DMS79 (cell line): ENCODE measurements at places on chromosomes 4 and X.

DNA sequence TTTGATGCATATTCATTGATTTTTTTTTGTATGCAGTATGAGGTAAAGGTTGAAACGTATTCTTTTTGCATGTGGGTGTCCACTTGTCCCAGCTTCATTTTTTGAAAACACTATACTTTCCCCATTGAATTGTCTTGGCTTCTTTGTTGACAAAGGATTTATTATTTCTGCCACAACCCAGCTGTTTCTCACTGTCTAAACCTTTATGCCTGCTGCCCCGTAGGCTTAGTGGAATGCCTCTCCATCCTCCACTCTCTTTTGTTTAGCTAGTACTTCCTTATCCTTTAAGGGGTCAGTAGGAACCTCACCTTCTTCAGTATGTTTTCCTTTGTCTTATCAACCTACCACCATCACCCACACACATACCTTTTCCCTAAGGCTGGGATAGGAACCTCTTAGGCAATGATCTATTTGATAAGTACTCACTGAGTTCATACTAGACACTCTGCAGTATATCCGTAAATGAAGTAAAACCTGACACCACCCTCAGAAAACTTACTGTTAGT, 8.5 kb downstream of the FMR1 start:
- DNase-seq: no peak

DNA sequence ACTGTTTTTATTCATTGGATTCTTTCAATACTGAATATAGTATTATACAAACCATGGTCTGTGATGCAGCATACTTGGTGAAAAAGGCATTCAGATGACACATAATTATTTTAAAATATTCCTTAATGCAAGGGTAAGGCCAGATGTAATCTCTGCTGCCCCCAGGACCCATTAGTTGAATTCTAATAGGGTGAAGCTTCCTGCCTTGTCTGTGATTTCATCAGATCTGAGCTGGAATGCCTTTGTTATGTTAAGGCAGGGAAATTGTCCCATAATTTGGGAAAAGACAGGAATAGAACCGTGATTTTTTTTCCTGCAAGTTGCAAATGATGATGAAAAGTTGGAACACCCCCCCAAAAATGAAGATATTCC, 26.1 kb downstream of the ZRSR2 start:
- no peak for DNase-seq

DNA sequence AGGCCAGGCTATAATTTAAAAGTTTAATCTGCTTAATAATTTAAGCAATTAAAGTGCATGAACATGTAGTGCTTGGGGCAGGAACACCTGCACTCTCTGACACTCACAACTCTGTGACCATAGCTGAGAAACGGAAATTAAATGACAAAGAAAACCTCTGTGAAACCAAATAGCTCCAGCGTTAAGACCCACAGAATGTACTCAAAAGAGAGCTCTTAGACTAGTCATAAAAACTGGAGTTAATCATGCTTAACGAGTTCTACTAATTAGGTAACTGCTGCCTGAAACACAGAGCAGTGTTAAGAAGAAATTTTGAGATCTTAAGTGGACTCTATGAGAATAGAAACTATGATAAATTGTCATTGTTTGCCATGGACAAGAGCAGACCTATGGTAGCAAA, 174.4 kb upstream of the SPIN4 start:
- DNase-seq: no peak

- DNase-seq: no peak
Measured at GRCh38 chr4:53315300-53315699, 50.6 kb downstream of the SCFD2 start.

GRCh38 chr4:9703391-9703790, 78.0 kb upstream of the DRD5 start:
- no peak for DNase-seq

- no peak for DNase-seq
Measured at GRCh38 chrX:75957107-75957610, 172.1 kb upstream of the MAGEE2 start.

DNA sequence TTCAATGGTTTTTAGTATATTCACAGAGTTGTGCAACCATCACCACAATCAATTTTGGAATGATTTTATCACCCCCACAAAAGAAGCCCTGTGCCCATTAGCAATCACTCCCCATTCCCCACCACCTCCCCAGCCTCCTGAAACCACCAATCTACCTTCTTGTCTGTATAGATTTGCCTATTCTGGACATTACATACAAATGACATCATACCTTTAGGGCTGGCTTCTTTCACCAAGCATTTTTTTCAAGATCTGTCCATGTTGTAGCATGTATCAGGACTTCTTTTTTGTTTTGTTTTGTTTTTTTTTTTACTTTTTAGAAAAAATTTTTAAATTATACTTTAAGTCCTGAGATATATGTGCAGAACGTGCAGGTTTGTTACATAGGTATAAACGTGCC, 108.1 kb downstream of the RTL9 start:
- DNase-seq: no peak

DNA sequence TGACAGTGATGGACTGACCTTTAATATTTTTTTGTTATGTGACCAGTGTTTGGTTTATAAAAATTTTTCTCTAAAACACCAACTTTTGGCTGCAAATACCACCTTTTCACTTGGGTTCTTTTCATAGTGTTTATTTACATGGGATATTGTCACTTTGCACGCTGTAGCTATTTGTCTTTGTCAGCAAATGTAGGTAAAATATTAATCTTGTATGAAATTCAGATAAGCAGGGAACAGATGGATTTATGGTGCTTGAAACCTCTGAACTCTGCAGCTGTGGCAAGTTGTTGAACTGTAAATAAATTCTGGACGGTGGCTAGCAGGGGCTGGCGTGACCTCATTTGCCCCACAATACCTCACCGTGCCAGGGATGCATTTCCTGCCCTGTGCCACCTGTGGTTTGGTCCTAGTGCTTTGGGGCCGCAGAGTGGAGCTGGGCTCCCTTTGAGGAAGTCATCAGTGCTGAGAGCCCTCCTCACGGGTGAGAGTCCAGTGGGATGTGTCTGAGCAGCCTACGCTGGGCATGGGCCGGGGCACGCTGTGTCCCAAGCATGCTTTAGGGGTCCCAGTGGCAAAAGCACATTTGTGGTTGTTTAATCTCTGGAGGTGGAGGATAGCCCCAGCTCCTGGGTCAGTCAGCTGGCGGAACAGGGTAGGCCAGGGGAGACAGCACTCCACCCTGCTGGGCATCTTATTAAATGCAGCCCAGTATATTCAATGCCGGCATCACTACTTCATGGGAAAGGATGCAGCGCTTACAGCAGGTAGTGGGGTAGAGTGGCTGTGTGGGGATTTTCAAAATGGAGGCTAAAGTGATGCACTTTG, 108.6 kb downstream of the TBL1X start:
- DNase-seq: no peak

DNA sequence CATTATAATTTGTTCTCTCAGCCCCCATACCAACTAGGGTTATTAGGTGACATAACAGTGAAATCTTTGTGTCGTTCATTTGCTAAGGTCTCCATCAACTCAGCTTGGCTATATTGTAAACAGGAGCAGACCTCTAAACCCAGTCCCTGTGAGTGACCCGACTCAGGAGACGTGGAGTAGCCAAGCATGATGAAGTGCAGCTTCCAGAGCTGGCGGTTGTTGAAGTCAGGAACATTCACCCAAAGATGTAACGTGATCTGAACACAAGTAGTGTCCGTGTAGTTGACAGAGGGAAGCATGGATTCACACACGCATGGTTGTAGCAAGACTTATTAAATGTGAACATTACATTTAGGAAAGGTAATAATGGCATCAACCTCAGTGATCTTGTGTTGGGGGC, 102.3 kb downstream of the FAM193A start:
- DNase-seq: no peak

- DNase-seq: no peak
Measured at GRCh38 chrX:143081231-143081630, 55.5 kb downstream of the SPANXN4 start.
